RPMI8226 (cell line): ENCODE measurements at places on chromosomes 5 and 9.

- DNase-seq: no peak
These were observed 10.5 kb upstream of the TMEM252 start for GRCh38 chr9:68551191-68551590.

DNA sequence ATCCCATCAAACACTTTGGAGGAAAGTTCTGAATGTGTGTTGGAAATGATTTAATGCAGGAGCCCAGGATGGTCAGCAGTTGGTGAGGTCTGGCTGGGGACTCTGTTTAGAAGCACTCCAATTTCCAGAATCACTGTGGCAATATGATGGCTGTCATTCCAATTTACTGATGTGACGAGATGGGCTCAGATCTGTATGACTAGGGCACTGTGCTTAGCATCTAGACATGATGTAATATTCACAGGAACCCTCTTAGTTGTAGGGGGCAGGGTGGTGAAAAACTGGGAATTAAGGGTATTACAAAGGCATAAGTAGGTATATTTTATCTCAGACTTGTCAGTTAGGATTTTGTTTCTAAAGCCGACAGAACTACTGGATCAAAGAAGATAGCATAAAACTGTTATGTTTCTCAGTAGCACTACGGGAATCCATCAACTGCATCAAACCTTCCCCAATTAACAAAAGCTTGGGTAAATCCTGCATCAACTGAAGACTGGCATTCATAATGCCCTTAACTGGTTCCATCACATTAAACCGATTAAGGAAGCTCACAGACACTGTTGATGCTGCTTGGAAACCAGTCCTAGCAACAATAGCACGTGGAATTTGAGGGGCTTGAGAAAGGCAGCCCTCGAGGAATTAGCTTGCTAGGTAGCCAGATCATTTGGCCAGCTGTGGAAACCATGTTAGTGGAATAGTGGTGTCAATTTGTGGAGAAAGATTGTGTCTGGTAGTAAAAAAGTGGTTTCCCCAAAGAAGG lies 86.1 kb downstream of the SV2C start:
- DNase-seq: no peak

GRCh38 chr9:16321461-16322119 lies 548.9 kb downstream of the BNC2 start:
- no peak for DNase-seq

- DNase-seq: no peak
These were observed 22.3 kb downstream of the BNC2 start for GRCh38 chr9:16848179-16848578.

DNA sequence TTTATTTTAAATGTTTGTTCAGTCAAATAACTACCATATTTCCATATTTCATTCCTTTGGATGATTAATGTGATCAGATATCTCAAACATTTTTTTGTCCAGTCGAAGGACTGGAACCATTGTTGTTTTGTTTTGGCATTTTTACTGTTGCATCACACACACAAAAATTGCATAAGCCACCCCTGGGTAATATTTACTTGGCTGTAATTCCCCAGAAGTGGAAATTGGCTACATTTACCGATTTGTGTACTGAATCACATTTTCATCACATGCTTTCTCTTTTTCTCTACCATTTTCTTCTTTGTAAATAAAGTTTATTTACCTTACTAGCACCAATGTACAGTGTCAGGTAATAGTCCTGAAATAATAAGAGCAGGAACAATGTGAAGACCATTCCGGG lies 1729.7 kb upstream of the WWC1 start:
- DNase-seq: no peak

DNA sequence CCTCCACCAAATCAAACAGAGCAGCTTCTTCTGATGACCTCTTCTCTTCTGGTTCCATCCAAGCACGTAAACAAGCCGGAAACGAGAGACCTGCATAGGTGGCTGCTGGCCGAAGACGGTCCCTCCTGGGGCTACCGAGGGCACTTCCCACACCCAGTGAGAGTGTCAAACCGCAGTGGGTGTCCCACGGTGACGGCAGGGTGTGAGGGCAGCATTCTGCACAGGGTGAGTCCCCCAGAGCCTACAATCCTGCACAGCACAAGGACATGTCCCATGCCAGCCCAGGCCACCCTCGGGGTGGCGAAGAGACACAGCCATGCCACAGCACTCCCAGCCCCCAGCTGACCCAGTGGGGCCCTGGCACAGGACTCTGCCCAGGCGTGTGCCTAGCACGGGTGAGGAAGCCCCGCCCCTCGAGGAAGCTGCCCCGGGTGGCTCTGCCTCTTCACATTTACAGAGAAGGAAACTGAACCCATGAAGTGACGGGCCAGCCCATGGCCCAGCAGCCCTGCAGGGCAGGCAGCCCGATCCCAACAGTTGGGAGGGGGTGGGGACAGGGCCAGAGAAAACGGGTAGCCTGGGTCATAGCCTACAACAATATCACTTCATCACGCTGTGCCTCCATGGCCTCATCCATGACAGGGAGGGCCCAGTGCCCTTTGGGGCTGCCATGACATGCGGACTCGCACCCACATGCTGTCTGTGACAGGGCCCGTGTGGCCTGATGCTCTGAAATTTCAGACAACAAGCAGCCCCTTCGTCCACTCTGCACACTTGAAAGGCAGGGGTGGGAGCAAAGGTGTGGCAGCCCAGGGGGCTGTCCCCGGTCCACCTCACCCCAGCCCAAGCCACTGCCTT lies 43.2 kb downstream of the SEMA4D start:
- DNase-seq: no peak

DNA sequence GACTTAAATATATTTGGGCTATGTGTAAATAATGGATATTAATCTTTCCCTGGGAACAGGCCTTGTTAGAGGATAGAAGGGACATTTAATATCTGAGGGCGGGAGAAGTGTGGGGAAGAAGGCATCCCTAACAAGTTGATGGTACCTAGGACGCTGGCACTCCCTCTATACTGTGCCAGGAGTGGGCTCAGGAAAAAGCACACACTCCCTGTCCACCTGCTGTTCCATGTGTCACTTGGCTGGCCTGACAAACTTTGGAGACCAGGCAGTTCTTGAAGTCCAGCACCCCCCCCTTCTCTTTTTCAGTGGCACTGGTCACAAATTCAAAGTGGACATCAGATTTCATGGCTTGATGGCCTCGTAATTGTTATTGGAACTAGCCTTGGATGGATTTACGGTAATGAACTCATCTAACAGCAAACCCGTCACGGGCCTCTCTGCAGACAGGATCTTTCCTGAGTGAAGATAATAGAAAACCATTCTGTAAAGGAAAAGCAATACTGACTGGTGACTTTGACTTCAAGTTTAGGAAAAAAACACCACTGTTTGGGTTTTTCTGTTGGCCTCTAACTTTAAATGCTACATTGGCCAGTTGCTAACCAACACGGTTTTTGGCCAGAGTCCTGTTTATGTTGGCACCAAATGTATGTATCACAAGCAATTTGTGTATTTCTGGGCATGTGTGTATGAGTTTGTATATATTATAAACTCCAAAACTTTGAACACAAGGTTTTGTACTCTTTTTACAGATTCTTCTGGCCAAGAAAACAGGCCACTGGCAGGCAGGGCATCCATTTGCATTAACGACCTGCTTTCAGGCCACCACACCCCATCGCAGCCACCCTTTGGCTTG lies 552.6 kb downstream of the CCDC171 start:
- no peak for DNase-seq

- DNase-seq: no peak
These were observed 421 bp downstream of the RUSC2 start for GRCh38 chr9:35490155-35490909.

- DNase-seq: no peak
These were observed 239.6 kb downstream of the KDM4C start for GRCh38 chr9:6997330-6997729.

GRCh38 chr9:7298123-7298522 lies 501.5 kb downstream of the DMAC1 start:
- no peak for DNase-seq
